ENCODE measurements at places on chromosomes 7 and 10.

DNA sequence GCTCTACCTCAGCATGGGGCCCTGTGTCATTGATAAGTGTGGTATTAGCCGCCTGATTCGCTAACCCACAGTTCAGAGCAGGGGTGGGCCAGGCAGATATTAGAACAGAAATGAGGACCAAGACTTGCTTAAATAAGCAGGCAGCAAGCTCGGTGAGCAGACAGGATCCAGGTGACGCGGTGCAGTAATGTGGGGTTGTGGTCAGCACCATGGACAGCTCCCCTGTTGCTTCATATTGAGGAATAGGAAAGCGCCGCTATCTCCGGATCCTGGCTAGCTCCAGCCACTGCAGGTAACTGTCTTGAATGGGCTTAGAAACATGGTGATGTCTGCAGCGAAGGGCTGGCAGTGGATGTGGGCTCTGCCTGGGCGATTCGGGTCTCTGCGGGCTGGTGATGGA, 51.3 kb upstream of the GPR26 start:
- no peak for DNase-seq

DNA sequence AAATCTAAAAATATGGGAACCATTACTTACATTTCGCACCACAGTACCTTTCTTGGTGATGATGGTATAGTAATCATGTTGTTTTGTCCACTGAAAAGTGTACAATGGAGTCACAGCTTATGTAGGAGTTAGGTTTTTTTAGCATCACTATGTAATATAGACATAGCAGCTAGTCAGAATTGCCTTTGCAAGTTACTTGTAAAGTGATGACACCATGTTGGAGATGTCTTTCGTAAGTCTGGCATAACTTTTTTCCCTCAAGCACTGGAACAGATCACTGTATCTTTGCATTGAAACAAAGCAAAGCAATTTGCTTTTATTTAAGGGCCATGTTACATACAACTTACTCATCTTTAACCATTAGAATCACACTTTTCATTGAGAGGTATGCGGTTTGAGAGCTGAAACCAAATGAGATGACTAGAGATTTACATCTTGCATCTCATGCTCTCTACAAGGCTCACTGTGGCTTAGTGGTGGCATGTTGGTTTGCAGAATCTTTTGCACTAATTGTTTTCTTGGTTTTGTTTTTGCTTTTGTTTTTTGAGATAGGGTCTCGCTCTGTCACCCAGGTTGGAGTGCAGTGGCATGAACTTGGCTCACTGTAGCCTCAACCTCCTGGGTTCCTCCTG, 18.3 kb downstream of the UBN2 start:
- no peak for DNase-seq

DNA sequence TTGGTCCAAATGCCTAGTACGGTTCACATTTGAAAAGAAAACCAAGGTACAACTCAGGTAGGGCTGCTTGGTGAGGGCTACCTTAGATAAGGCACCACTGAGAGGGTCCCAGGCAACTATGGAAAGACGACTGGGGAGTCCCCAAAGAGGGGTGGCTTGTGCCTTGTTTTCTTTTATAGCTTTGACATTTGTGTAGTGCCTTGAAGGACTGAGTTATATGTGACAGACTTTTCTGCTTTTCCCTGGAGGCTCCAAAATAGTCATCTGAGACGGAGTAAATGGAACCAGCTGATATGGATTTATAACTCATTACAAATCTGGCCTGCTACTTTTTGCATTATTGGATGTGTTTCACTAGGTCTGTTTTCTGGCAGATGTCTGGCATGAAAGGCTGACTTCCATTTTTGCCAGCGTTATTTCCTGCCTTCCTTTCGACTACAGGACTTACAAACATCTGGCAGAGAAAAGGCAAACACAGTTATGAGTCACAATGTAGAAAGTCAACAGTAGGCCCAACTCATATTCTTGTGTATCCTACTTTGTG, 88.2 kb upstream of the IMMP2L start:
- no peak for DNase-seq

GRCh38 chr7:26346611-26347203, 55.0 kb downstream of the SNX10 start:
- DNase-seq: no peak

- no peak for DNase-seq
Measured at GRCh38 chr7:49522111-49522510, 251.3 kb upstream of the VWC2 start.

Measured in stimulated activated CD8-positive, alpha-beta memory T cell treated with anti-CD3 and anti-CD28 coated beads, Interleukin-2, amount 100 ng/mL, for 1 hour (primary cell).